Diencephalon (tissue), 1 donor: ENCODE measurements at places on chromosomes 5 and 9. TPM values are rescaled to one million over a fixed set of nuclear protein-coding genes. Genes with fewer than 3 reads are reported as not detected.

ADAMTS12 gene
- total RNA-seq = 5.8 TPM

SIMC1 gene
- total RNA-seq = 15.2 TPM

DMRTA1 gene
- total RNA-seq = 0.92 TPM

PDZD2 gene
- total RNA-seq = 30.0 TPM

WHRN gene
- 5.8 TPM for total RNA-seq

DNAI1 gene
- 4.4 TPM for total RNA-seq

ADGRD2 gene
- 0.46 TPM for total RNA-seq

GABRA1 gene
- total RNA-seq = 76.6 TPM

KDM4C gene
- 44.3 TPM for total RNA-seq

NPR3 gene
- 6.2 TPM for total RNA-seq

BTNL3 gene
- total RNA-seq = not detected

CSF1R gene
- 15.7 TPM for total RNA-seq

ODF2 gene
- total RNA-seq = 25.1 TPM

TMED9 gene
- total RNA-seq = 44.8 TPM

SLC2A6 gene
- 22.8 TPM for total RNA-seq

CNTLN gene
- total RNA-seq = 25.1 TPM

GPX8 gene
- total RNA-seq = 4.2 TPM

LHX2 gene
- total RNA-seq = 8.3 TPM

CCL21 gene
- total RNA-seq = not detected

NRARP gene
- total RNA-seq = 5.8 TPM

BASP1 gene
- 460 TPM for total RNA-seq

GARIN3 gene
- not detected for total RNA-seq

C5orf52 gene
- not detected for total RNA-seq

PCA3 gene
- 1.4 TPM for total RNA-seq

C8G gene
- not detected for total RNA-seq

TRIM23 gene
- 87.2 TPM for total RNA-seq

SPATA31E1 gene
- total RNA-seq = not detected

NCBP1 gene
- total RNA-seq = 54.0 TPM

GABRB2 gene
- total RNA-seq = 117 TPM

ASS1 gene
- 49.4 TPM for total RNA-seq

ALDH1A1 gene
- total RNA-seq = 20.8 TPM

SPINK13 gene
- not detected for total RNA-seq

PCDHGA12 gene
- total RNA-seq = 7.4 TPM

GRM6 gene
- total RNA-seq = 0.23 TPM

PCDHB4 gene
- 5.3 TPM for total RNA-seq

LCN1 gene
- not detected for total RNA-seq

PCDHA9 gene
- 11.3 TPM for total RNA-seq

TMC1 gene
- 0.46 TPM for total RNA-seq

SLC24A2 gene
- total RNA-seq = 11.5 TPM

ANKRD55 gene
- total RNA-seq = 7.4 TPM

IL33 gene
- total RNA-seq = 17.5 TPM

GBGT1 gene
- 3.7 TPM for total RNA-seq

HAVCR2 gene
- total RNA-seq = 11.1 TPM

PHF24 gene
- 45.2 TPM for total RNA-seq

SCGB3A2 gene
- not detected for total RNA-seq

CER1 gene
- 0.69 TPM for total RNA-seq

RLN1 gene
- not detected for total RNA-seq

BARHL1 gene
- 0.69 TPM for total RNA-seq

SMIM33 gene
- total RNA-seq = not detected

AQP3 gene
- total RNA-seq = 0.23 TPM

UBE2B gene
- total RNA-seq = 82.8 TPM

ENC1 gene
- 503 TPM for total RNA-seq
